SJCRH30 (cell line): ENCODE measurements at places on chromosomes 13 and 19.
A peak's percentile ranks its signal among the peaks of the same experiment; 100 is the strongest.

DNA sequence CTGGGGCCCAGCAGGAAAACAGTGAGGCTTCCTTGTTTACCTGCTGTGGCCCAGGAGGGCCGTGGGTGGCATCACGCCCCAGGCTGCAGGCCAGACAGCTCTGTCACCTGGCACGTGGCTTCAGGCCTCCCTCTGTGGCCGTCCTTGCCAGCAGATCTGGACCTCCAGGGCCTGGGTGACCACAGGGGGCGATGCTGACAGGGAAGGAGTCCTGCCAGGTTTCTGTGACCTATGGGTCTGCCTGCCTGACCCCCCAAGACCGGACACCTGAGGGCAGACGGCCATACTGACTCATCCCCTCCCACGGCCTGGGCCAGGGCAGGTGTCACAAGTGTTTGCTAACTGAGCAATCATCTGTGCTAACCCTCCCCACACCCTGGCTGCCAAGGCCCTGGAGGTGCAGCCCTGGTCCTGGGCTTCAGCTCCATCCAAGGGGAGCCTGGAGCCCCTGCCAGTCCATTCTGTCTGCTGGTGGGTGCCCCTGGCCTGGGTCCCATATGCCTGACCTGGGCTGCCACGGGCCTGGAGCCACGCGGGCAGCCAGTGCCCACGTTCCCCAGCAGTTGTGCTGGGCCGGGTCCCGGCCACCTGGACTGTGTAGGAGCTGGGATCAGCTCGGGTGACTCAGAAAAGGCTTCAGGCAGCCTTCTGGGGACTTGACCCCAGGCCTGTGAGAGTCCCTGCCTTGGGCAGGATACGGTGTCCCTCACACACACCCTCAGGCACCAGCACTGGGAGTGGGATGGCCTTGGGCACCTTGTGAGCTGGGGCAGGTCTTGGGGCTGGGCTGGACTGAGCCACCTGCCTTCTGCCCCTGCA is 3.7 kb downstream of the CDC34 start:
- DNase-seq, result no peak

DNA sequence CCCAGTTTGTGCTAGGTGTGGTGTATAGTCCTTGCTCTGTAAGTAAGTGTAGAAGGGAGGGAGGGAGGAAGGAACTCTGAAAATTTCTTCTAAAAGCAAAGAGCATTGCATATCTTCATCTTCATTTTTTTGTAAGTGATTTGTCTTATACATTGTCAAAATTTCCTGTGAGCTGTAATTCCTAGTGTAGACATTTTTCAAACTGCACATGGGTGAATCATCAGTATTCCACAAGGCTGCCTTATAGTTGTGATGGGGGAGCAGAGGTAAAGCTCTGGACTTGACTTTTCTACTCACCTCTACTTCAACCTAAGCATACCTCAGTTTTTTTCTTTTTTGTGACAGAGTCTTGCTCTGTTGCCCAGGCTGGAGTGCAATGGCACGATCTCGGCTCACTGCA is 86.9 kb downstream of the CDK8 start:
- DNase-seq, result no peak

- no peak for DNase-seq
Observed at GRCh38 chr19:5271145-5271544, 69.5 kb downstream of the PTPRS start.

- no peak for DNase-seq
Observed at GRCh38 chr19:28864024-28864503, 348.9 kb downstream of the UQCRFS1 start.

DNA sequence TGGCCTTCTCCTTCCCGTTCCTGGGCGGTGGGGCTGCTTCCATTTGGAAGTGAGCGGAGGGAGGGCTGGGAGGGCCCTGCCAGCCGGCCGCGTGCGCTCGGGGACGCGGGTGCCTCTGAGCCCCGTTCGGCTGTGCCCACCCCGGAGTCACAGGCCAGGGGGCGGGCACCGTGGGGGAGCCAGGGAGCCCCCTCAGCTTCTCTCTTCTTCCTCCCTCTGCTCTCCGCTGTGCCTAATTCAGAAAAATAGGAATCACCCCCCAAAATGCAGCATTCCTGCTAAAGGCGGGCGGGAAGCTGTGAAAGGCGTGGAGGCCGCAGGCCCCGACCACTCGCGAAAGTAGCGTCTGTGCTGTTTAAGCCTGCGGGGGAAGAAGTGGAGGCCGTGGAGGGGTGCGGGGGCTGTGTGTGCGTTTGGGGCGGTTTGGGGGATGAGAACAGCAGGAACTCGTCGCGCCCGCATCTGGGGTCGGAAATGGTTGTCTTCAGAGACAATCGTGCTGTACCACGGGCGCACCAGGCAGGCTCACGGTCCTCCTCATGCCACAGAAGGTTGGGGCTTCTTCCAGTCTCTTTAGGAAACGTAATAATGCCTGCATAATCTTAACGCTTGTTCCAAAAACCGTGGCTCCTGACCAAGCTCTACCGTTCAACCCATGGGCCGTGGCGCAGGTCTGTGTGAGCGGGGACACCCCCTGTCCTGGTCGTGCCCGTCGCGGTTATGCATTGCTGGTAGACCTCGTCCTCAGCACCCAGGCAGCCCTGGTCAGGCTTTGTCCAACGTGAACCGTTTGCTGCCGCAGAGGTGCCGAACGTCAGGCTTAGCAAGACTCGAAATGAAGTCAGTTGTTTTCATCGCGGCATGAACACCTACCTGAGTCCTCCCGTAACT is 110.4 kb upstream of the SOX1 start:
- DNase-seq, result no peak

- DNase-seq, result no peak
Observed at GRCh38 chr13:61900033-61900432, 484.4 kb upstream of the PCDH20 start.

DNA sequence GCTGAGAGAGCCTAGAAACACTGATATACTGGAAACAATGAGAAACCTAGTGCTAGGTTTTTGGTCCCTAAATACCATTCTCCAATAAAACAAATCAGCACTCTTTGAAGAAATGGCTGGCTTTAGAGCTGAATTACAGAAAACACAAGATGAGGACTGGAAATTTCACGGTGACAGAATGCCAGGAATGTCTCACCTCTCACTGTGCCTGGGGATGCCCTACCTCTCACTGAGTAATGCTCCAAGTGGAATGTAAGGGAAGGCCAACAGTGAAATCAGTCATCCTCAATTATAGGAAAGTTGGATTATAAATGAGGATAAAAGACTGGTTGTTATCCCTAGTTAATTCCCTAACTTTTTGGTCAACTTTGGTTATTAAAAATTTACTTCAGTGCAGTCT is 259.0 kb downstream of the NALCN start:
- DNase-seq, result no peak

DNA sequence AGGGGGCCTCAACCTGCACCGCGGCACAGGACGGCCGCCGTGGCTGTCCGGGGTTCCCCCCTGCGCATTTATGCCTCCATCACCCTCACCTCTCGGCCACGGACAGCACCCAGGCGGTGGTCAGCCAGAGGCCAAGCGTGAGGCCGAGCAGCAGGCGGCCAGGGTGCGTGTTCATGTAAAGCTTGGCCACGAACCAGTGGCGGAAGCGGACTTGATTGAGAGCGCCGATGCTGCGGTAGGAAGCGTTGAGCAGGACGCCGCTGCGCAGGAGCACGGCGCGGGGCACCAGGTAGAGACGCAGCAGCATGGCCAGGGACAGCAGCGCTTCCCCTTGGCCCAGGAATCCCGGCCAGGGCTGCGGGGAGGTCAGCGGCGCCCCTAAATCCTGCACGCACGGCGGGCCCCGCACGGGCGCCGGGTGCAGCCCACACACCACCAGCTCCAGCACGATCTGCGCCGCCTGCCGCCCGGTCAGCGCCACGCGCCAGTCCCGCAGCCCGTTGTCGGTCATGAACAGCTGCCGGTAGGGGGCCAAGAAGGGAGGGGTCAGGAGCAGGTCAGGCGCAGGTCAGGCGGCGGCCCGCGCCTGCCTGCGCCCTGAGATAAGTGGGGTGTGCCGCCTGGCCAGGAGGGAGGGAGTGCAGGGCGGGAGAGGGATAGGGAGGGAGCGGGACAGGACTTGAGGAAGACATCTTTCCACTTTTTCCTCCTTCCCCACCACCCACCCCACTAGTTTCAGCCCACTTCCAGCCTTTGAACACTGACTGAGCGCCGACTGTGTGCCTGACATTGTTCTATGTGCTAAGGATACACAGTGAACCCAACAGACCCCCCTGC is 6.5 kb downstream of the KCNN4 start:
- no peak for DNase-seq

- DNase-seq, result no peak
Observed at GRCh38 chr13:108947551-108948030, 318.2 kb downstream of the MYO16 start.

DNA sequence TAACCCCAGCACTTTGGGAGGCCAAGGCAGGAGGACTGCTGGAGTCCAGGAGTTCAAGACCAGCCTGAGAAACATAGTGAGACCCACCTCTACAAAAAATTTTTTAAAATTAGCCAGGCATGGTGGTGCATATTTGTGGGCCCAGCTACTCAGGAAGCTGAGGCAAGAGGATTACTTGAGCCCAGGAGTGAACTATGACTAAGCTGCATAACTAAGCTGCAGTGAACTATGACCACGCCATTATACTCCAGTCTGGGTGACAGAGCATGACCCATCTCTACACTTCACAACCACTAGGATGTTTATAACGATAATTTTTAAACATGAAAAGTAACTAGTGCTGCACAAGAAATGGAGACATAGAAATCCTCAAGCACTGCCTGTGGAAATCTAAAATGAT is 352.7 kb upstream of the SGCG start:
- DNase-seq, result no peak

DNA sequence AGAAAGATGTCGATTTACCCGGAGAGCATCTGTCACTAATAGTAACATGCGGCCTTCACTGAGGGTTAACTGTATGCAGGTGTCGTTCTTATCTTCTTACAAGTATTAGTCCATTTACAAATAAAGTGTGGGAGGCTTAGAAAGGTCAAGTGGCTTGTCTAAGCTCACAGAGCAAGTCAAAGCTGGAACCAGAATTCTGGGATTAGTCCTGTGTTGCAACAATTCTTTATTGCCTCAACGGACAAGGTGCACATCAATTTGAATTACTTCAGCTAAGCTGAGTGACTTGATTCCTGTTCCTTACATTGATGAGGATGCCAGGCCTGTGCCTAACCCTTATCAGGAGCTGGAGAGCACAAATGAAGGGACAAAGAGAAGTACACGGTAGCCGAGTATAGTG is 1193.6 kb downstream of the UQCRFS1 start:
- DNase-seq, result no peak

- no peak for DNase-seq
Observed at GRCh38 chr13:33722216-33722915, 95.6 kb upstream of the RFC3 start.

- DNase-seq, result no peak
Observed at GRCh38 chr13:94394723-94395122, 84.8 kb downstream of the DCT start.

DNA sequence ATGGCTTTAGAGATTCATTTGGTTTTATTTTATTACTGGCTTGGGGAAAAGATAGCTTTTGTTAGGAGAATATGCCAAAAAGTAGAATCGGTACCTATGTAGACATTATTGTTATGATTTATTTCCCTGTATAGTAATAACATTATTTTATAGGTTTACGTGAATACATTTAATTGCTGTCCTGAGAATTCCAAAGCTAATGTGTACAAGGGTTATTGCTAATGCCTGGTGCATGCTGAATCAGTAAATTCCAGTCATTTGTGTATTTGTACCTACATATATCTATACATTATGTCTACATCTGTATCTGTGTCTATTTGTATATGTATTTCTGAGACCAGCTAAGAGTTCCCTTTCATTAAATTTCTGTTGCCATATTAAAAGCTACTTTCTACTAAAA is 550.9 kb downstream of the GPC6 start:
- no peak for DNase-seq

DNA sequence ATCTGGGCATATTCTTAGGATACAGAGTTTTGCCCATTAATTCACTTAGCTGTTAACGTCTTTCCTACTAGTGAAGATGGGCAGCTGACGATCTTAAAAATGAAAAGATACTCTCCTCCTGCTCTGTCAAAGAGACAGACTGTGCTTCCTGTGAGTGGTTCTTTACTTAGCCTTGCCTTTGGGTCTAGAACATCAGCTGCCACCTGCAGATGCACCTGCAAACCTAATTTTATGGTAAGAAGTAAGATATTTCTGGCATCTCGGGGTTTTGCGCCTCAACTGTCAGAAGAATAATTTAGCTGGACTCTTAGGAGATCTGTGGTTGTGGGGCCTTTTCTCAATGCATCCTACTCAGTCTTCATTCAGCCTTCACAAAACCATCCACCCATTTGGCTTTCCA is 36.2 kb downstream of the TRPC4 start:
- DNase-seq, result no peak

- DNase-seq, result no peak
Observed at GRCh38 chr19:7522923-7523667, 671 bp downstream of the MCOLN1 start.

- no peak for DNase-seq
Observed at GRCh38 chr13:47908197-47908902, 92.7 kb downstream of the SUCLA2 start.

GRCh38 chr13:92991692-92992091 is 234.9 kb upstream of the GPC6 start:
- DNase-seq, result no peak

- no peak for DNase-seq
Observed at GRCh38 chr13:30019648-30020626, 169.5 kb upstream of the UBL3 start.

- no peak for DNase-seq
Observed at GRCh38 chr13:50758796-50759195, 84.7 kb downstream of the DLEU7 start.

DNA sequence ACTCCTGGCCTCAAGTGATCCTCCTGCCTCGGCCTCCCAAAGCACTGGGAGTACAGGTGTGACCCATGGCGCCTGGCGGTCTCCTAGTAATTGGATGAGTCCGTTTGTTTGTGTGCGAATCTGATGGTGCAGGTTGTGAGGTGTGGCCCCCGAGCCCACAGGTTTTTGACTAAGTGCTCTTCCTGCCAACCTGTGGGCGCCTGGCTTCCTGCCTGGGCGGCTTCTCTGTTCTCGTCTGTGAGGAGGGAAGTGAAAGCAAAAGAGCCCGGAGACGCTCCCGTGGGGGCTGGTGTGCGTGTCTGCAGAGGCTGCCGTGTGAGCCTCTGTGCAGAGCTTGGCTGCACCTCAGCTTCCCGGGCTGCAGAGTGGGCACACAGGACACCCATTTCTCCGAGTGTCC is 10.0 kb downstream of the ARHGAP45 start:
- DNase-seq, result no peak

DNA sequence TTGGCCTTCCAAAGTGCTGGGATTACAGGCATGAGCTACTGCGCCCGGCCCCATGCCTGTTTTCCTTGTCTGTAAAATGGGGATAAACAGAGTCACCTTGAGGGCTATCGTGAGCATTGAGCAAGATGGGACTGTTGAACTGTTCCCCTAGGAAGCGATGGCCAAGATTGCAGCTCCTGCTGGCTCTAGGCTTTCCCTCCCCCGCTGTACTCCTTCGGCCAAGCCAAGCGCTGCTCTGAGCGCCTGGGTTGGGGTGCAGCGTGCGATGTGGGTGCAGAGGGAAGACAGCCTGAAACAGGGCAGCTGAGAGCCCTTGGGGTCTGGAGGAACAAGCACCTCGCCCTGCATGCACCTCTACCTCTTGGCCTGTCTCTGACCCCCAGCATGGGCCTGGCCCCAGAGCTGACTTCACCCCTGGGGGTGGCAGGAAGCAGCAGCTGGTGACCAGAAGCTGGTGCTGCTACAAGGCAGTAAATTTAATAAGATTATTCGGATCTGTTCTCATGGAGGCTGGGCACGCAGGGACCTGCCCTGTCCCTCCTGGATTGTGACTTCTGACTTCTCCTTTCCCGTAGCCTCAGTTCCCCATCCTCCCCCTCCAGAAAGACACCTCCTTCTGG is 5.3 kb downstream of the GNG8 start:
- peak; percentile 46 for DNase-seq
